ENCODE measurements at places on chromosomes 13 and 19. TPM values are rescaled to one million over a fixed set of nuclear protein-coding genes. Genes with fewer than 3 reads are reported as not detected.
A peak's percentile ranks its signal among the peaks of the same experiment; 100 is the strongest.

- no peak for DNase-seq
These were observed 2.5 kb downstream of the SGCG start for GRCh38 chr13:23183292-23183691.

DNA sequence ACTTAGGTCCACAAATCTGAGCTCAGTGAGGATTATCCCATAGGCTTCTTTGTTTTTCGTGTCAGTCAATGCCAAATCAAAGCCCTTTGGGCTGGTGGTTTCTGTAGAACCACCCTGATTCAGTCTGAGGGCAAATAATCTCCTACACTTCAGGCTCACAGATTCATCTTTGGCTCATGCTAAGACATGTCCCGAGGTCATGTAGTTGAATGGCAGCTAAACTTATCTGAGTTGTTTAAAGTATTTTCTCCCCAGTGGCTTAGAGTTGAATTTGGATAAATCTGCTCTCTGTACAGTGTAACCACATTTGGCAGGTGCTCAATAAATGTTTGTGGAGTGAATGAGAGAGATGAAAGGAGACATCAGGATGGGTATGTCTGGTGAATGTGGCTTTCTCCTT is 13.1 kb upstream of the SLC25A42 start:
- DNase-seq = no peak

DNA sequence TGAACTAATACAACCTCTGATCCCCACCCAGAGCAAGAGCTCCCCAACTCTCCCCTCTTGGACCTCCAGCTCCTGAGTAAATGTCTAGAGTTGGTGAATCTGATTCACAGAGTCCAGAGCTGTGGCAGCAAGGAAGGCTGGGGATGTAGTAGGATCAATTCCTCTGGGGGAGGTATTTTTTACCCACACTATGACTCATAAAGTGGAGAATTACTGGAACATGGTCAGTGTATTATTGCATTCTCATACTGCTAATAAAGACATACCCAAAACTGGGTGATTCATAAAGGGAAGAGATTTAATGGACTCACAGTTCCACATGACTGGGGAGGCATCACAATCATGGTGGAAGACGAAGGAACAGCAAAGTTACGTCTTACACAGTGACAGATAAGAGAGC is 496.7 kb downstream of the EFNB2 start:
- DNase-seq = no peak

DNA sequence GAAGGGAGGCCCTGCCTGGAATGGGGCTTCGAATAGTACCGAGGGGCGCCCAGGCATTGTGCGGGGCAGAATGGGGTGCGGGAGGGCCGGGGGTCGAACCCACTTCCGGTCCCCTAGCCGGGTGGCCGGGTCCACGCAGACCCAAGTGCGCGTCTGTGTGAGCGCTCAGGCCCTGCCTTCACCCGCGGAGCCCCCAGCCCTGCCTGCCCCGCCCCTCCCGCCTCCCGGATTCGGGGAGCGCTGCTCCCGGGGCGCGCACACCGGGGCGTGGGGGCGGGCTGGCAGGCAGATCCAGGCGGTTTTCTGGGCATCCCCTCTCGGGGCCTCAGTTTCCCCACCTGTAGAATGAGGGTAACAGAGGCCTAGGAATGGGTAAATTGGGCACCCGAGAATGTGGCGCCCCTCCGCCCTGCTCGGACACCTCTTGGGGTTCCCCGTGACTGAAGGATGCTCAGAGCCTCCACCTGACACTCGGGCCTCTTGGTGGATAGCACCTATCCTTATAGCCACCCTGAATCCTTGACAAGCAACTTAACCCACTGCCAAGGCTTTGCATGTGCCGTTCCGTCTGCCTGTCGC is 682 bp downstream of the PIK3R2 start:
- DNase-seq = peak; percentile 37

DNA sequence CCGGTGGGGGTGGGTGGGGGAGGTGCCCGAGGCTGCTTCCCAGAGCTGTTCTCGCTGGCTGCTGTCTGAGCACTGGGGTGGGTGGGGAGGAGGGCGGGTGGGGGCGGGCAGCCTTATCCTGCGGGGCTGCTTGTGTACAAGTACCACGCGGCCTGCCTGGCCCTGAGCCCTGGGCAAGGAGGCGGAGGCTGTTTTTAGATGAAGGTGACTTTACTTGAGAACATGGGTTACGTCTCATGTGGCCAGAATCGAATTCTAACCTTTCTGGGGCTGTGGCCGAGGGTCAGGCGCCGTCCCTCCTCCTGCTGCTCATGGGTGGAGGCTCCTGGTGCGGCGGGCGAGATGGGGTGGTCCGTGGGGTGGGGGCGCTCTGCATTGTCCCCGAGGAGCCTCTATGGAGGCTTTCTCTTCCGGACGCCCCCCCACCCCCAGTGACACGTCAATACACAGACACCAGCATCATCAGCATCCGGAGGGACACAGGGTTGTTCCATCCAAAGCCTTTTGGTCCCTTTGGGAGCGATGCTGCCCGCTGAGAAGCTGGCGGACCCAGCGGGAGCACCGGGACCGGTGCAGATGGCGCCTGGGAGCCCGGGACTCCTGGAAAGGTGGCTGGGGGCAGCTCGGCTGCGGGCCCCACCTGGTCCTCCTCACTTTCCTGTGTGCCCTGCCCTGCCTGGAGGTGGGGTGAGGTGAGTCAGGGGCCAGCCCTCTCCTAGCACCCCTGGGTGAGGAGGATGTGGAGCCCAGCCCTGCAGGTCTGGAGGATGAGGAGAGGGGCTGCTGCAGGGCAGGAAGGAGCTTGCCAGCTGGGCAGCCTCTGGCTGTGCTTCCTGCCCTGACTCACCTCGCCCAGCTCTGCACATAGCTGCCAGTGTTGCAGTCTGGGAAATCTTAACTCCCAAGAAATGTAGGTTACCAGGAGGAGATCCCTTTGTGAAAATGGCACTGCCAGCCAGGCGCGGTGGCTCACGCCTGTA is 3.4 kb downstream of the BSG start:
- no peak for DNase-seq

GRCh38 chr19:33291623-33292534 is 10.5 kb downstream of the CEBPA start:
- DNase-seq = no peak

DNA sequence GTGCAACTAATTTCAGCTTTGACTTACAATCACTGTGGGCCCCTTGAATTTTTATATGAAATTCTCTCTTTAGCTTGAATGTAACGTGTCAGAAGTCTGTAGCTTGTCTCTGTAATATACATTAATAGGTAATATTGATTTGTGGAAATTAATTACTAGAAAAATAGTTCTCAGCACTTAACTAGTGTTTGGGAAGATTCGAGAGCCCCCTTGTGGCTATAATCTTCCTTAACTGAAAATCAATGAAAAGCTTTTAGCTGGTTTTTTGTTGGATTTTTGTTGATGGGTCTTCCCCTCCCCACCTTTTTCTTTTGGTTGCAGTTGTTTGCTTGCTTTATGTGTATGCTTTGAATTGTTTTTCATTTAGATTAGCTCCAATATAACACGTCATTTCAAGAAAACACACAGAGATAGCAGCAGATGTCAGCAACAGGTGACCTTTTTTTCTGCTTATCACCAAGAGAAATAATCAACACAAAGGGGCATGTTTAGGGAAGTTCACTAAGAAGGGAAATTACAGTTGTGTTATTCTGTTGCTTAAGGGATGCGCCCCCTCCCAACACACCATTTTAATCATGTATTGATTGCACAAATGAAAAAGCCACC is 176.8 kb downstream of the OXGR1 start:
- DNase-seq = no peak

- DNase-seq = no peak
These were observed 6.9 kb upstream of the GPR4 start for GRCh38 chr19:45608948-45609347.

The KLC3 gene
- not detected for total RNA-seq

The SYNGR4 gene
- not detected for total RNA-seq

The PSG3 gene
- total RNA-seq = not detected

All from activated CD8-positive, alpha-beta T cell treated with anti-CD3 and anti-CD28 coated beads for 36 hours (primary cell).